ENCODE measurements at places on chromosomes 1 and 21.

- peak; percentile 59 for DNase-seq
Observed at GRCh38 chr1:181778640-181779260, 282.8 kb downstream of the ZNF648 start.

- DNase-seq: no peak
Observed at GRCh38 chr1:63775418-63776127, 1.8 kb downstream of the ROR1 start.

DNA sequence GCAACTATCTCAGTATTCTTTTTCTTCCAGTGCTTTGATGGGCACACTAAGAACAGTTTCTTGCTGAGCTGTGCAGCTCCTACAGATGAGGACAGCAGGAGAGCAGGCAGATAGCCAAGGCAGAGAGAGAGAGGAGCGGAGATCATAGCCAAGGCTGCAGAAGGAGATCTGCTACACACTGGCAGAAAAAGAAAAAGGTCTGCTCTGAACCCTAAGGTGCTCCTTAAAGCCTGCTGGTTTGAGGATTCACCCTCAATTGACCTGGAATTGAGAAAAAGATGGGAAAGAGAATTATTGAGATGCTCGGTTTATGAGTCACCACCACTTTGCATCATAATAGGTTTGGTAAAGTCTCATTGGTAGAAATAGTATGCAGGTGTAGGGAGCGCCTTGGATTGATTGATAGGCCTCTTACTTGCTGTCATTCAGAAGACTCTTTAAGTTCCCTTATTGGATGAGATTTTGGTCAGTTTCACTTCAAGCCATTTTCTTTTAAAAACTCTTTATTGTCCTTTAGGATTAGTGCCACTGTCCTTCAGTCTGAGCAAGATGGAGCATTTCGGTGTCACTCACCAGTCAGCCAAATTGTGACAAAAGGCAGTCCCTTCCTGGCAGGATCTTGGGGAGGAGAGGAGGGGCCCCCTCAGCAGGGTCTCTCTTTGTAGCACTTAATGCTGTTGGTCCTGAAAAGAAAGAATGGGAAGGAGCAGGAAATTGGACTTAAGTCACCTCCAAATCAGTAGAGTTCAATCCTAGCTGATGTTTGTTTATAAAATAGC lies 685.0 kb downstream of the ADGRL2 start:
- peak; percentile 88 for DNase-seq

- peak; percentile 65 for DNase-seq
Observed at GRCh38 chr1:9892563-9893528, 17.2 kb downstream of the CTNNBIP1 start.

- DNase-seq: no peak
Observed at GRCh38 chr21:33088384-33088783, 18.4 kb downstream of the OLIG1 start.

GRCh38 chr1:25451908-25452307 lies 21.2 kb downstream of the MACO1 start:
- no peak for DNase-seq

DNA sequence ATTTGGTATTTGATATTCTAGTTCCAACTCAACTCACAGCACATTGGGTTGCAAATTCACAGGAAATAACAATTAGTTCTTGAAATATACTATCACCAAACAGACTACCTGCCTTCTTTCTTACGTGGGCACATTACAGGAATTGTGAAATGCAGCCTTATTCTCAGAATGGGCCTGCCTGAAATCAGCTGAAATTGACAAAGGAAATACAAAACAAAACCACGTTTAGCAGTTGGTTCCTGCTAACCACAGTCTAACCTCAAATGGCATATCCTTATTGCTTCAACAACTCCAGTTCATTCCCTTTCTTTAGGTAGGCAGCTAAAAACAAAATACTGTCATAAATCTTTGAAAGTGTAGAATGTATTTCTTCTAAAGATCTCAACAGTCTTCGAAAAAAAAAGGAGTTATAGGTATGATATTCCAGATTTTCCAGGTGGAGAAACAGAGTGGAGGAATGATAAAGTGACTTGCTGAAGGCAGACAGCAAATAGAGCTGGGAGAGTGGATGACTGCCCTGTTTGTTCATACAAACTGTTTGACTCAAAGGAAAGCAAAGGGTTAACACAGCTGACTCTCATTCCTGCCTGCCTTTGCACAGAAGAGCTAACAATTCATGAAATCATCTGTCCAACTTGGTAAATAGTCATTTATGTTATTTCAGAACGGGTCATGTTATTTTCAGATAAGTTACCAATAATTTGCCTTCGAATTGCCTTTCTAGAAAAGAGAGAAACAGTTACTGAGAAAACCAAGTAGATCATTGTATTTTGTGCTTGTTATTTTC lies 1.6 kb upstream of the GREM2 start:
- no peak for DNase-seq

DNA sequence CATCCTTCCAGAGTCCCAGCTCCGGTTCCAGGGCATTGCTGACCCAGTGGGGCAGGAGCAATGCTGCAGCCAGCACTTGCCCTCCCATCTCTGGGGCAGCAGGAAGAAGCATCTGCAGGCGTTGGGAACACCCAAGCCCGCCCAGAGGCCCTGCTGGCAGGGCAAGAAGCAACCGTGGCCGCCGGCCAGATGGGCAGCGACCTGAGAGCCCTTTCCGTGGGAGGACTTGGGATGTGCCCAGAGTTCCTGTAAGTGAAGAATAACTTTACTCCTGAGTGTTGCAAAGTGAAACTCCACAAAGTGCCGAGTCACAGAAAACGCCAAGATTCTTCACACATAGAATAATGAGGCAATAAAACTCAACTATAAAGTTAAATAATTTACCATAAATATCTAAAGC lies 46.0 kb downstream of the GRIK3 start:
- DNase-seq: no peak

- peak; percentile 38 for DNase-seq
Observed at GRCh38 chr1:218339267-218339831, 5.8 kb upstream of the TGFB2 start.

GRCh38 chr1:95537176-95537575 lies 303.2 kb downstream of the RWDD3 start:
- no peak for DNase-seq
